ENCODE measurements at places on chromosomes 3 and 15.

DNA sequence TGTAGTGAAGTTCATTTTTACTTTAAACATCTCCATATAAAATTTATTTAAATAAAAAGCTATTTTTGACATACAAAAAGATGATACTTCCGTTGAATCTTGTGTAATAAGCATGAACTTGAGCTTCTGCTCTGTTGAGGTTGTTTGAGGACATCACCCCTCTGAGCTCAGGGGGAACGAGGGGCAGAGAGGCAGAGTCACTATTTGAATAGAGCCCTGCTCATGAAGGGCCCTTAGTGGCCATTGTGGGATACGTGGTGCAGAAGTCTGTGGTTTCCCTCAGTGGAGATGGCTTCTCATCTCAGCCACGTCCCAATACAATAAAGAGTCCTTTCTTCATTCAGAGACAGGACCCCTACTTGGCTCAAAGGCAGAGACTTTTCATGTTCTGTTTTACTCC lies 10.6 kb downstream of the CEMIP start:
- no peak for DNase-seq

DNA sequence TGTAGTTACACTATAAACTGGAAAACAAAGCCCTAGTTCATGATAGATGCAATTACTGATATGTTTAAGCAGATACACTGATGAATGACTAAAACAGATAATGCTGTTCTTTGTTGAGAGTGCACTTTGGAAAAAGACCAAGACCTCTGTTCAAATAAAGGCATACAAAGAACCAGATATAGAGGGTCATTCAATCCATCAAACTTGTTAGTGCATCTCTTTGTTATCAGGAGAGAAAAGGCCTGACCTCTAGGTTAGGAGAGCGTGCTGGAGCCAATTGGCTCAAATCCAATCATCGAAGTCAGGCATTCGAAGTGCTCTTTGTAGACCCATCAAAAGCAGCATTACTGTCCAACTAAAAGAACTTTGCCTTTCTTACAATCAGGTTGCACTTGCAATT lies 124.2 kb downstream of the TFG start:
- DNase-seq: no peak

DNA sequence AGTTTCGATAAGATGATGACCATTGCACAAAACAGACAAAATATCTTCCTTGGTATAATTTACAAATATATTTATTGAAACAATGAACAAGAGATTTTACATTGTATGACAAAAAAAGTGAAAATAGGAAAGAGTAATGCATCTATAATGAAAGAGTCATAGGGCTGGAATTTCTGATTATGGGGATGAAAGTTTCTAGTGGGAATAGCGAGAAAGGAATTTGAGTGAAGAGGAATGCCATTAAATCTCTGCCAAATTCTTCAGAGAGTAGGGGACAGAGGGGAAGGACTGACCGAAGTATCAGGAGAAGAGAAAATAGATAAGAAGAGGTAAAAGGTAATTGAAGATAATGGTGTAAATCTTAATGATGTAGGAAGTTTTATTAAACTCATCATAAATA lies 125.4 kb downstream of the VGLL3 start:
- no peak for DNase-seq

DNA sequence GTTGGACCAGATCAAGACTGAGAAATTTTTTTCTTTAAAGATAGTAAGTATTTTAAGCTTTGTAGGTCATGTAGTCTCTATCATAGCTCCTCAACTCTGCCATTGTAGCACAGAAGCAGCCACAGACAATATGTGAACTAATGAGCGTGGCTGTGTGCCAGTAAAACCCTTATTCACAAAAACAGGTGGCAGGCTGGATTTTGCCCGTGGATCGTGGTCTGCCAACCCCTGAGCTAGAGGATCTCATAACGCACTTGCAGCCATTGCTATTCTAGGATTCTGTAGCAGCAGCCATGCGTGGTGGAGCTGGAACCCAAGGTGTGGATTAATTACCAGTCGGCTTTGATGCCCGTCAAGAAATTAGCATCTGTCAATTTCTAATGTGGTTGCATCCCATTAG lies 68.7 kb upstream of the PLXNA1 start:
- no peak for DNase-seq

GRCh38 chr3:104909721-104910120 lies 457.0 kb upstream of the ALCAM start:
- no peak for DNase-seq

DNA sequence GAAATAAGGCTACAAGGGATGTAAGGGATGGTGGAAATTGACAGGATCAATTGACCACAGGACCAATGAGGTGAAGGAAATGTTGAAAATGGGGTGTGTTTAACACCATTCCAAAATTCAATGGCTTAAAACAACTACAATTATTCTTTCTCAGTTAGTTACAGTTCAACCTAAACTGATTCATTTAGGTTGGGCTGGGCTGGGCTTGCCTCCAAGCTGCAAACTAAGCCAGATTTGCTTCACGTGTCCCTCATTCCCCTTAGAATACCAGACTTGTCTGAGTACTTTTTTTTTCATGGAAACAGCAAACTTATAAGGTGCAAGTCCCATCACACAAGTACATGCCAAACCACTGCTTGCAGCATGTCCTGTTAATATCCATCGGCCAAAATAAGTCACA lies 280.1 kb downstream of the NEK10 start:
- no peak for DNase-seq

DNA sequence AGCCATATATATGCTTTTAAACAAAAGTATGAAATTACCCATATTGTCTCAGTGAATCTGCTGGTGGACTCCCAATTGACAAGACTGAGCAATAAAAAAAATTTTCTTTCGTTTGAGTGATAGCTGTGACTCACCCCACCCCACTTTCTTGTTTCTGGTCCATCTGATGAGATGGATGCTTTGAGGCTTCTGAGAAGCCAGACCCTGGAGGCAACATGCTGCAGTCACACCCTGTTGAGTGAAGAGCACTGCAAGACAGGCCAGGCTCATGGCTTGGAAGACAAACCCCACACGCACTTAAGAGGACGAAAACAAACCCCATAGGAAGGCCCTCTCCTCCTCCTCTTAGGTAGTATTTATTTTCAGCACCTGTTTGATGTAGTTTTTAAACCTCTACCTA lies 276.0 kb upstream of the TTC14 start:
- DNase-seq: no peak

GRCh38 chr3:1962396-1963088 lies 136.1 kb upstream of the CNTN4 start:
- DNase-seq: no peak

DNA sequence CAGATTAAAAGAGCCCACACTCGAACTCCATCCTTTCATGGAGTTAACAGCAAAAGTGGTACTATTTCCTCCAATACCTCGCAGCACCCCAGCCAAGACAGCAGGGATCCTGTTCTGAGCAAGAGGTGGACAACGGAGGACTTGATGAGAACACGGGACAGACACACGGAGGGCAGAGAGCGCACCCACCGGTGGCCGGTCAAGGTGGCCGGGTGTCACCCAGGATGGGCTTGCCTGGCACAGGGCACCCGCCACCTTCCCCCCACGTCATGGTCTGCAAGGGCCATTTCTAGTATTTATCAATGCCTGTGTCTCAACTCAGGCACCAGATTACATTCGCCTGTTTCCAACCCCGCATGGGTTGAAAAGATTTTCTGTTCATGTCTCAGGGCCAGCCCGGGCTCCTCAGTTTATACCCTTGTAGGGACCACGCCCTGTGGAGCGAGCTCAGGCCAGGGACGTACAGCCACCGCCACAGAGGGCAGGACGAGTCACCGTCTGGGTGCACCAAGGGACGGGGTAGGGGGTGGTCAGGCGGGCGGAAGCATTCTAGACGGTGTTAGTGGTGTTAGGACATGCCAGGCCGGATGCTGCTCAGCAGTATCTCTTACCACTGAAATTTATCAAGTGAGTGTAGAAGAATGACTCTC lies 64.2 kb downstream of the CYFIP1 start:
- no peak for DNase-seq

DNA sequence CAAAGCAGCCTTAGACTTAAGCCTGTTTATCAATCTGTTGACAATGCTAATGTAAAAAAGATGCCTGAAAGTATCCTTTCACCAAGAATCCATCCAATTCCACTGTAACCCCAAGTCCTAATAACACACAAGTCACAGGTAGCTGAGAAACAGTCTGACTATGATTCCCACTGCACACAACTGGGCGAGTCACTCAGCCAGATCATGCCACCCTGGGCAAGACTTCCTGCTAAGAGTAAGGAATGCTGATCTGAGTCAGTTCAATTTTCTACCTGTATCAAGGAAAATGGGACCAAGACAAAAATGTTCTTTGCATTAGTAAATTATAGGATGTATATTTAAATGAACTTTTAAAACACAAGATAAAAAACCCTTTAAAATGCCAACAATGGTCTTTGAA lies 33.3 kb downstream of the NPTN start:
- DNase-seq: no peak
